ENCODE measurements at places on chromosomes 11 and 22.

DNA sequence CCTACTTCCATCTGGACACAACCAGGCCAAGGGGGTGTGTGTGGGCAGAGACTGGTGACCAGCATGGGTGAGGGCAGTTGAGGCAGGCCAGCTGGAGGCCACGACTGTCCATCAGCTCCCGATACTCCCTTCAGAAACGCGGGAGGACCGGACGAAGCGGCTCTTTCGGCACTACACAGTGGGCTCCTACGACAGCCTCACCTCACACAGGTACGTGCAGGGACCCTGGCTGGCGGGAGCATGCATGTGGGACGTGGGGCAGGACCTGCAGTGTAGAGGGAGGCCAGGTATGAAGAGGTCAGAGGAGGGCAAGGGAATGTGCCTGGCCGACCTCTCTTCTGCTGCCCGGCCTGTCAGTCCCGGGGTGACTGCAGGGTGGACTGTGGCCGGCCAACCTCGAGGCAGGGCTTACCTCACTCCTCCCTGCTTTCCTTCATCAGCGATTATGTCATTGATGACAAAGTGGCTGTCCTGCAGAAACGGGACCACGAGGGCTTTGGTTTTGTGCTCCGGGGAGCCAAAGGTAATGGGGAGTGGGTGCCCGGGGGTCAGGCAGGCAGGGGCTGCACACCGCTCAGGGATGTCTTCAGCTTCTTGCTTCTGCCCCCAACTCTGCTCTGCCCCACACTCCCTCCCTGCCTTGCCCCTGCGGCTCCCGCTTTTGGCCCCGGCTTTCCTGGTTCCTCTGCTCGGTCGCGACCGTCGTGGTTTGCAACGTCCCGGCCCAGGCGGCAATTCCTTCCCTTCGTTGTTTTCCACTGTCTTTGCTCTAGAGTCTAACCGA, 31.3 kb downstream of the SHANK3 start:
- DNase-seq: no peak

- no peak for DNase-seq
These were observed 6.0 kb upstream of the LMO2 start for GRCh38 chr11:33897761-33898375.

- DNase-seq: no peak
These were observed 17.2 kb downstream of the AP2A2 start for GRCh38 chr11:942823-943222.

DNA sequence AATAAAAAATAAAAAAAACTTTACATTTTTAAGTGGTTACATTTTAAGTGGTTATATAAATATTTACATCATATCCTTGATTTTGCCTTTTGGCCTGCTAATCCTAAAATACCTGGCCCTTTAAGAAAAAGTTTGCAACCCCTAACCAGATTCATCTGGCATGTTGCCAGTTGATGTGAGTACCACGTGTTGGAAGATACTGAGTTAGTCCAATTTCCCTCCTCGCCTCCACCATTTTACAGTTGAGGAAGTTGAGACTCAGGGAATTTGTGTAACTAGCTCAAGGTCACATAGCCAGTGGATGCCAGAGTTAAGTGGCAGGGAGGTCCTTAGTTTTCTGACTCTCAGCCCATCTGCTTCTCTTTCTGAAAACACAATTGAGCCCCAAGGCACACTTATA, 5.1 kb downstream of the ELF5 start:
- no peak for DNase-seq

GRCh38 chr11:57644748-57645688, 4.7 kb downstream of the YPEL4 start:
- DNase-seq: peak; percentile 79

- no peak for DNase-seq
These were observed 2.1 kb upstream of the ATF4 start for GRCh38 chr22:39518144-39518786.

DNA sequence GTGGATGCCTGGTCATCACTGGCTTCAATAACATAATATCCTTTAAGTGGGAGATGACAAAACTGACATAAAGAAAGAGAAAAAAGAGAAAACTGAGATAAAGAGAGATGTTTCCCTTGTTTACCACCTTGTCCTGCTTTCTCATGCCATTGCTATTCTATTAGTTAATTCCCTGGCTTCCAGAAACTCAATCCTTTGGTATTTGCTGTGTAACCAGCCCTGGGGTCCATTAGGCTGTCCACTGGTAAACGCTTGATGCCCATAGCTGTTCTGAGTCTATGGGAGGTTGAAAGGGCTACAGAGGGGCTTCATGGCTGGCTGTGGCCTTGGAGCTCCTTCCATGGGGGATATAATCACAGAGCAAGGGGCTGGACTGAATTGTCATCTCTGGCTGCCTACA, 243.4 kb upstream of the PLET1 start:
- DNase-seq: no peak

GRCh38 chr22:35840302-35840739, 122.6 kb downstream of the APOL5 start:
- no peak for DNase-seq

- no peak for DNase-seq
These were observed 8.9 kb downstream of the MTMR2 start for GRCh38 chr11:95915051-95915450.

- no peak for DNase-seq
These were observed 35.5 kb upstream of the CCDC188 start for GRCh38 chr22:20186183-20186870.

DNA sequence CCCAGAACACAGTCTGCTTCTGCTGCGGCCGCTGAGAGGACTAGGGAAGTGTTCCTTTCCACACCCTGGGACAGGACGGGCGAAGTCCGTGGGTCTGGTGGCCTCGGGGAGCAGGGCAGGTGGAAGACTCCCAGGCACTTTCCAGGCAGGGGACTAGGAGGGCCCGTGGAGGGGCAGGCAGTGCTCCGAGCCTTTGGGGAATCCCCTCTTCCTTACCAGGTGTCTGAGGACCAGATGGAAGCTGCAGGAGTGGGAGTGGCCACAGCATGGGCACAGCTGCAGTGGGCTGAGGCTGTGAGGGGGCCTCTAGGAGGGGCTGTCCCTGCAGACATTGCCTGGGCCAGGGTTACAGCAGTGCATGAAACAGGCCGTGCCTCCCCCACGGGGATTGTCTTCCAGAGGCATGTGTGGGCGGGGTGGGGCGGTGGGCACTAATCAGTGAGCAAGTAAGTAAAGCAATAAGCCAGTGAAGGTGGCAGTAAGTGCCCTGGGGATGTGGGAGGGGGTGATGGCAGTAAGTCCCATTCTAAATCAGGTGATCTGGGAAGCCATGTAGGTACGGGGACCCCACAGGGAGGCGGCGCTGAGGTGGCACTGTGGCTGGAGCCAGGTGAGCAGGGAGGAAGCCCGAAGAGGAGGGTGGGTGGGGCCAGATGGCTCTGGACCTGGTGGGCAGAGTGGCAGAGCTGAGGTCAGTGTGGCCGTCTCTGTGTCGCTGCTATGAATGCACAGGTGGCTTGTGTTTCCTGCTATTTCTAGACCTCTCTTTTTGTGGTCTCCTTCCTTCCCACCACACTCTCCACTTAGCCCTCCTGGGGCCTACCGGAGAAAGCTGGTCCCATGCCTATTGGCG, 66.4 kb downstream of the CTTN start:
- DNase-seq: no peak

DNA sequence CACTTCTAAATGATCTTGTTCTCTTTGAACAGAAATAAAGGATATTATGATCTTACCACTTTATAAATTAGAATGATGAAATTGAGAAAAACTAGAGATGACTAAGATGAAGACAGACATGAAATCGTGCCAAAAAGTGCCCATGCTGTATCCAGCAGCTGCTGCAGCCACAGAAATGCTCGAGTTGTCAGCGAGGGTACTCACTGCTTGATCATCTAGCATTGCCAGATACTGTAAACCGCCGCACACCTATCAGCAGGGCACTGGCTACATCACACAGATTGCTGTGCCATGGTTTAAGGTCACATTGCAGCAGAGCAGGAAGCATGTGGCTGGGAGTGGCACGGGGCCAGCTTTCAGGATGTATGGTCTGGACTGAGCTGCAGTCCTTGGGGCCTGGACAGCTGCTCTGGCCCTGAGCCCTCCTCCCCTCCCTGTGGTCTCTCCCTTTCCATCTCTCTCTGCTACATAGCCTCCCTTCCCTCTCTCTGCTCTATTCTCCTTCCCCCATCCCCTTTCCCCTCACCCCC, 51.0 kb upstream of the SEPTIN5 start:
- no peak for DNase-seq

DNA sequence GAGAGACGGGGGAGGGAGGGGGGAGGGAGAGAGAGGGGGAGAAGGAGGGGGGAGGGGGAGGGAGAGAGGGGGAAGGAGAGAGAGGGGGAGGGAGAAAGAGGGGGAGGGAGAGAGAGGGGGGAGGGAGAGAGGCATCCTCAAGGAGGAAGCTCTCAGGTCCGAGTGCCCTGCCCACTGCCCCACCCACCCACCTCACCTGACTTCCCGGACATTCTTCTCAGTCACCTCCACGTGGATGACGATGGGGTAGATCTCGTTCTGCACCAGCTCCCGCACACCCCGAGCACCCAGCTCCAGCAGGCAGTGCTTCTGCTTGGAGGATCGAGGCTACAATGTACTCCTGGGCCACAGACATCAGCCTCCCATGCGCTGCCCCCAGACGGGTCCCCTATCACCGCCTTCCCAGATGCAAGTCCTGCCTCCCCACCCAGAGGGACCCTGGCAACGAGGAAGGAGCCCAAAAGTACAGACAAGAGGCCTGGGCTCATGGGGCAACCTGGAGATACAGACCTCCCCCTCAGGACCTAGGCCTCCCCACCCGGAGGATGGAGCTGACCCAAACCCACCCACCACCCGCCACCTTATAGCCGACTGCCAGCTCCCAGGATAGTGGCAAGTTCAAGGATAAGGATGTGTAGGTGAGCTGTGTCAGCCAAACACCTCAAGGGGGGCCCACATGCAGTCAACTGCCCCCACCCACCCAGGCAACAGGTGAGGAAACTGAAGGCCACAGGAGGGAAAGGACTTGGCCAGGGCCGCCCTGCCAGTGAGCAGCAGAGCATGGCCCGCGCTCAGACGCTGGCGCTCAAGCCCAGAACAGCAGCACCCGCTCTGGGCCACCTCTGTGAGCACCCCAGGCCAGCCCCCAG, 5.6 kb upstream of the MFNG start:
- DNase-seq: no peak

DNA sequence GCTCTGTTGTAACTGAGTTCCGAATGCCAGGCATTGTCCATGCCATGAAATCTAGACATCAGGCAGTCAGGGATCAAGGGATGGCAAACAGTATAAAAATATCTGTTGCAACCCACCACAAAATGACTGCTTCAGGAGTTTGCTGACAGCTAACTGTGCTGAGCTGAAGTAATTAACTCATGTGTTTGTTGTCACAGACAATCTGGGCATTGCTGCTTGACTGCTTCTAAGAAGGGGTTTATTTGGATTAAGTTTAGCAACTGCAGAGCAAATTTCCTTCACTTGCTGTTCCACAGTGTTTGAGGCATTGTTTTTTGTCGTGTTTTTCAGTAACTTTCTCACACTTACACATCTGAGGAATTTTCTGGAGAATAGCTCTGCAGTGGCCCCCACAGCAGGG, 30.4 kb downstream of the BSX start:
- DNase-seq: no peak

DNA sequence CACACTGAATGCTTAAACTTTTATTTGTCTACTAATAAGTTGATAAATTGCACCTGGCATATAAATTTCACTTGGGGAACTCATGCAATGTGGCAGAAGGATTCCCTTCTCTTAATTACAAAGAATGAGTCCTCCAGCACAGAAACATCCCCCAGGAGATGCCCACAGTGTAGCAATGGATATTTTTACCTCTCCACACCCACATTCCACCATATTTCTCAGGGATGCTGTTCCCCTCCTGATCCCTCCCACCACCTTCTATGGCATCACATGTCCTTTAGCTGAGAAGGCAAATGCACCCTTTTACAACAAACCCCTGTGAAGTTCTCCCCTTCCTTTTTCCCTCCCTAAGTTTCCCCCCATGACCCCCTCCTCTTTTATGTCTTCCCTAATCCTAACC, 56.1 kb upstream of the UBASH3B start:
- no peak for DNase-seq

DNA sequence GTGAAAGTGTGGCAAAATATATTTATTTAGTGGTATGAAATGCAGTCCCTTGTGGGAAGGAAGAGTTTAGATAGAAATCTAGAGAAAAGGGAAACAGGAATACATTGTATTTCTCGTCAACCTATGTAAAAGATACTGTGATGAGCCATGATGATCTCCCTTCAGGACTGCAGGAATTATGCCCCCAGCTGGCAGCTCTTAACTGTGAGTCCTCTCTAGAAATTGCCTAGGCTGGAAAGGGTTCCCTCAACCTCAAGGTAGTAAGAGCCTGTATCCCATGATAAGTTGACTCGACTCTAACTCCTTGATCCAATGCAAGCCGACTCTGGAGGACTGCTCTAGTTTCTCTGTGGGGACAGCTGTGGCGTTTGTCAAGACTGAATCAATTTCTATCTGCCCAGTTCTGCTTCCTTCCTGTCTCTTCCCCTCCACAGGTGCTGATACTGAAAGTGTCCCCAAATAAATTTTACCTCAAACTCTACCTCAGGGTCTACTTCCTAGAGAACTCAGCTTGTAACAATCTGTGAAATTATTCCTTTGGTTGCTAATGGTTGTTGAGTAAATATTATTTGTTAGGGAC, 897.3 kb downstream of the METTL15 start:
- no peak for DNase-seq

DNA sequence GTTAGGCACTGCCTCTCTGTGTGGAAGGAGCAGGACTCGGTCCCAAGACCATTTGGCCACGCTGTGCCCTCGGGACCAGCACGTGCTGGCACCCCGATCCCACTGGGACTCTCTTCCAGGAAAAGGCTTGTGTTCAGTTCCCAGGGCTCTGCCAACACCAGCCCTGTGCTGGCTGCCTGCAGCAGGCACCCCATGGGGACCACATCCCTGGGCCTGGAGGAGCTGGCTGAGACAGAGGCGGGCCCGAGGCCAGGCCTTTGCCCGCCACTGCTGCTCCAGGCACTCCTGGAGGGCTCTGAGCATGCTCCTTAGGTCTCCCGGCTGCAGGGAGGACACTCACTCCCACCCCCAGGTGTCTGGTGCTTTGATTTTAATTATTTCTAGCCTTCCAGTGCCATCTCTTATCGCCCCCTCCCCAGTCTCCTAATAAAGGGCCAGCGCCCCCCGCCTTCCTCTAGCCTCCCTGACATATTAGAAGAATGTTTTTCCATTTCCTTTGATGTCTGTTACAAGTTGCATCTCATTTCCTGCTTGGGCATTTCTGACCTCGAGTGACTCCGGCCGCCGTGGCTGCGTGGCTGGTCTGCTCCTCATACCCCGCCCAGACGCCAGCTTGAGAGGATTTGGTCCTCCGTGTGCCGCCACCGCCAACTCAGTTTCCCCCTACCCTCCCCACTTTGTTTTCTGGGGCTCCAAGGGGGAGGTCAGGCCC, 14.4 kb downstream of the CDKN1C start:
- no peak for DNase-seq

GRCh38 chr11:37896016-37896415, 1298.0 kb upstream of the RAG2 start:
- no peak for DNase-seq
